ENCODE measurements at places on chromosomes 3 and 15.

DNA sequence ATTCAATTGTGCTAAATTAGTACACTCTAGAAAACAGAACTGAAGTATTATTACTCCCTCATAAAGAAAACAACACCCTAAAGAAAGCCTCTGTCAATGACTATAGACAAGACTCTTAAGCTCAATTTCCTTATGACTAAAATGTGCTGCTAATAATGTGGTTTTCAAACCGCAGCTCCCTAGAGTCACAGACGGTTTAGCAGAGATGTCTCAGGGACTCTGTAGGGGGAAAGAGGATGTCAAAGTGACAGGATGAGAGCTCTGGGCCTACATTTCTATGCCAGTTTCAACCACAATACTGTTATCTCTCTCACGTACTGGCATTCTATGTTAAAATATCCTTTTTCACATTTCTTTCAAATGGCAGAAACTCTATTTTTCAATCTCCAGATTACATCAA, 37.6 kb upstream of the WDR49 start:
- DNase-seq = no peak

DNA sequence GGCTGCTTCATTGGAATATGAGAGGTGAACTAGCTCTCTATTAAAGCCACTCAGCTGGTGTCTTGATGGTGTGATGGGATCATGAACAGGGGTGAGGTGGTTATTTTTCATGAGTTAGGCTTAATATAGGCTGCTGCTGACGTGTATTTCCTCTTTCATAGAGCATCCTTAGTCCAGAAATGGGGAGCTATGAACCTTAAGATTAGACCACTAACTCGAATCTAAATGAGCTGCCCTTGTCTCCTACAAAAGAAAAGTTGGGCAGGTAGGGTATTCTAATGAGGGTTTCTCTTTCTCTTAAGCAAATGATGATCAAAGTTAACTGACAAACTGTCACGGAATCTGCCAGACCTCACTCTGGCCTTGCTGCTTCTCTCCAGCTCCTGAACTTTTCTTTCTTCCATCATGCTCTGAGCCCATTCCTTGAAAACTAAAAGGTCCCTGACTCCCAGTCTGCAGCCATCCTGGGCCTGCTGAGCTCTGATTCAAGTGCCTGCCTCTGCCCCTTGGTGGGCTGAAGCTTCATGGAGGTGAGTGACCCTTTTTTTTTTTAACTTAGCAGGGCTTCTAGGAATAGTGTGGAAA, at the start of gene TRIM69:
TSS of gene TRIM69 (plus strand) at position 348 of the 585 bp plus-strand sequence. CDS start at position 525, 177 bp downstream.
- DNase-seq = no peak

- DNase-seq = no peak
Measured at GRCh38 chr3:170043506-170043905, 5.7 kb downstream of the GPR160 start.

DNA sequence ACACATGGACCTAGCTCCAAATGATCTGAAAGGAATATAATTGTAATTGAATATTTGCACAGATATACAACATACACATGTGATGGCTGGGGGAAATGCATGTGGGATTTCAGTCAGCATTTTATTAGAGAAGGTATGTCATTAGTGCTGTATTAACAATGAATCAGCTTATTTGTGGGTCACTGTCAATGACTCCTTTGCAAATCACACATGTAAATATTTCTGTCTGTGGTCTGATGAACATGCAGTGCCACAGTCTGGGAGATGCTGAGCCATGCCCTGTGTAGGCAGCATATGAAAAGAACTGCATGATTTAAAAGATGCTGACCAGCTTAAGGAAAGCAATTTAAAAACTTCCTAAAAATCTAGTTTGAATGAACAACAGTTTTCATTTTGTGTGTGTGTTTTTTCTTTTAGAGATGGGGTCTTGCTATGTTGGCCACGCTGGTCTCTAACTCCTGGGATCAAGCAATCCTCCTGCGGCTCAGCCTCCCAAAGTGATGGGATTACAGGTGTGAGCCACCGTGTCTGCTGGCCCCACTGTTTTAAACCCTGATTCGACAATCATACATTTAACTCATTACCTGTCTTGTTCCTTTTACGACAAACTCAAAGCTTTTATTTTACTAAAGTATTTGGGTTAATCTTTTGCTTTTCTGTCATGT, 803 bp upstream of the B3GNT5 start:
- no peak for DNase-seq

DNA sequence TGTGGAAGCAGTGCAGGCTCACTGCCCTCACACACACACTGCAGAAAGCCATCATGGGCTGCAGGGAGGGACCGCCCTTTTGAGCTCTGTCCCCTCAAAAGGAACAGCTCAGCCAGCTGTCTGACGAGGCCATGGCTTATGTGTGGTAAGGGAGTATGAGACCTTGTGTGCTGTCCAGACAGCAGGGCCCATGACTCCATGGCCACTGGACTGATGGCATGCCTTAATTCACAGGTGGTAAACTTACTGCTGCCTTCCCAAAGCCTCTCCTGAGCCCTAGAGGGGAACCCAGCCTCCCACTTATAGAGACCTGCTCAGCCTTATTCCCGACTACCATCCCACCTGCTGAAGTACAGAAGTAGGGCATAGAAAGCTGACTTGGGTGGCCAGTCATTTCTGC, 5.6 kb downstream of the FAM240A start:
- no peak for DNase-seq

DNA sequence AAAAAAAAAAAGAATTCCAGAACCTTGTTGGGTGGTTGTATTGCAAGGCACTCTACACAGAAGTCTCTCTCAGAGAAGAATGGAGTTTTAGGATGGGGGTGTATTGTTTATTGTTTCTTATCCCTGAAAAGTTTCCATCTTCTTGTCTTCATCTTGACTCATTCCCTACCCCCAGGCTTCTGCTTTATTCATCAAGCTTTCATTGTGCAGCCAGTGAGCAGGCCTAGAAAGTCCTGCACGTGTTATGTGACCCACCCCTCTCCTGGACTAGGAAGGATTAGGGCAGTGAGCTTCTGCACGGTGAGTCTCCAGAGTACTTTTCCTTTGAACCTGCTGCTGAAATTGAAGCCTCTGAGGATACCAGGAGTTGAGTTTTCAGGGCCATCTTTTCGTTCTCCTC, 150.9 kb upstream of the IL12A start:
- DNase-seq = no peak

DNA sequence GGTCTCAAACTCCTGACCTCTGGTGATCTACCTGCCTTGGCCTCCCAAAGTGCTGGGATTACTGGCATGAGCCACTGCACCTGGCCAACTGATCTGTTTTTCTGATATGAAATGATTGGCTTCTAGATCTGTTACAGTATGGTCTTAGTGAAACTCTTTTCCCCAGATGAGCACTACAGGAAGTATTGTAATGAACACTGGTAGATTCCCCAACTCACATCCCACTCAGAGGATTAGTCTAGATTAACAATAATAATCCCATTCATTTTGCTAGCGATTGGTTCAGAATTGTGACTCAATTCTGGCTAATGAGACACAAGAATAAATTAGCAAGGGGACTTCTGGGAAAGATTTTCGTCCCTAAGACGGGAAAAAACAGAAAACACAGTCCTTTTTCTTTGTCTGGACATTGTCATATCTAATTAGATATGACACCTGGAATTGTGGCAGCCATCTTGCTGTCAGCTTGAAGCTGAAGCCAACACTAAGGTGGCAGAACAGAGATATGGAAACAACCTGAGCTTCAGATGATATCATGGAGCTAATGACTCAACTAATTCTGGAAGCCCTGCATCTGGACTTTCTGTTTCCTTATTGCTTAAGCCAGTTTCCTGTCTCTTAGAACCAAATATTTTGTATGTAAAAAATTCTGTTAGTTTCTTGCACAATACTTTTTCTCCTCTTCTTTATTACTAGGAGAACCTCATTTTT, 17.4 kb upstream of the NPTN start:
- no peak for DNase-seq

GRCh38 chr15:57509965-57510364, 81.7 kb upstream of the MYZAP start:
- DNase-seq = no peak

- DNase-seq = no peak
Measured at GRCh38 chr3:49844464-49845183, 11.7 kb downstream of the TRAIP start.

GRCh38 chr15:66481107-66481856, 16.3 kb downstream of the SNAPC5 start:
- no peak for DNase-seq

DNA sequence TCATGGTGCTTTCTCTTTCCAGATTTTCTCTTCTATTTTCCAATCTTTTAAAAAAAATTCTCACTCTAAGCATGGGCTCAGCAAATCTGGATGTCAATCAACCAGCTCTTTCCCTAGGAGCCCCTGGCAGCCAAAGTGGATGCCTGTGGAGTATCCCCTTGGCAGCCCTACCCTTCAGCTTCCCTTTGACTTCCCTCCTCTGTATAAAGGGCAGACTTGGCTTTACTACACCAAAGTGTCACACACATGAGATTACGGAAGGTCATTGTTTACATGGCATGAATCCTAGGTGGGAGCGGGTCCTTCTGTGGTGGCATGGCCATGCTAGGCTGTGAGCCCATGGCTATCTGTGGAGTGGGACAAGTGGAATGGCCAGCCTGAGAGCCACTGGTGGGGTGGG, 379.9 kb downstream of the GABRB3 start:
- DNase-seq = no peak

DNA sequence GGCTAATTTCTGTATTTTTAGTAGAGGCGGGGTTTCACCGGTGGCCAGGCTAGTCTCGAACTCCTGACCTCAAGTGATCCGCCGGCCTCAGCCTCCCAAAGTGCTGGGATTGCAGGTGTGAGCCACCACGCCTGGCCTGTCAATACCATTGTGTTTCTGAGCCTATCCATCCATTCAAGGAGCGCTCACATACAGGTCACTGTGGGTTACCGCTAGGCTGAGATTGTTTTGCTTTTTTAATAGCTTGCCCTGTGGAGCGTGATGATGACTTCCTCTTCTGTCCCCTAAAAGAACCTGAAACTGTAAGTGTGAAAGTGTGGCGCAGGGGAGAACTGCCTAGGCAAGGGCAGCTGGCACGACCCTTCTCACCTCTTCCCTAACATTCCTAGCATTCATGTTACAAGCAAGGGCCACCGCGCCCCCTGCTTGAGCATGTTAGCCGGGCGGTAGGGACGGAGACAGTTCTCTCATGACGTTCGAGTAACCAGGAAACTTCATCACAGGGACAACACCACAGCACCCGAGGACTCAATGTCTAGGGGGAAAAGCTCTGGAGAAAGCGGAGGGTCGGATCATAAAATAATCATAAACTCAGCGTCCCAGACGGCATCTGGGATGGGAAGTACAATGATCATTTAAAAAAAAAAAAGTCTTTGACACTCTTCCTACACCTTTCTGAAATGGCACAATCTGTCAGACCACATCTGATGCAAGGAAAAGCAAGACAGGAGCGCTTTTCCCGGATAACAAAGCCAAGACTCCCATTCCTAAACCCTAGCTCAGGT, 790 bp downstream of the LAMP3 start:
- DNase-seq = no peak

GRCh38 chr3:70815817-70816216, 503.4 kb upstream of the MDFIC2 start:
- DNase-seq = no peak

- DNase-seq = no peak
Measured at GRCh38 chr3:113897373-113897777, 50.4 kb upstream of the ZDHHC23 start.

- DNase-seq = no peak
Measured at GRCh38 chr15:32909431-32909830, 191.6 kb downstream of the GREM1 start.

- DNase-seq = no peak
Measured at GRCh38 chr3:22960105-22960984, 242.8 kb upstream of the UBE2E2 start.

GRCh38 chr3:192063570-192063969, 602.6 kb downstream of the PYDC2 start:
- no peak for DNase-seq

GRCh38 chr3:7659079-7659478, 798.2 kb downstream of the GRM7 start:
- no peak for DNase-seq

GRCh38 chr15:39624806-39625205, 43.9 kb downstream of the THBS1 start:
- DNase-seq = peak; percentile 42

DNA sequence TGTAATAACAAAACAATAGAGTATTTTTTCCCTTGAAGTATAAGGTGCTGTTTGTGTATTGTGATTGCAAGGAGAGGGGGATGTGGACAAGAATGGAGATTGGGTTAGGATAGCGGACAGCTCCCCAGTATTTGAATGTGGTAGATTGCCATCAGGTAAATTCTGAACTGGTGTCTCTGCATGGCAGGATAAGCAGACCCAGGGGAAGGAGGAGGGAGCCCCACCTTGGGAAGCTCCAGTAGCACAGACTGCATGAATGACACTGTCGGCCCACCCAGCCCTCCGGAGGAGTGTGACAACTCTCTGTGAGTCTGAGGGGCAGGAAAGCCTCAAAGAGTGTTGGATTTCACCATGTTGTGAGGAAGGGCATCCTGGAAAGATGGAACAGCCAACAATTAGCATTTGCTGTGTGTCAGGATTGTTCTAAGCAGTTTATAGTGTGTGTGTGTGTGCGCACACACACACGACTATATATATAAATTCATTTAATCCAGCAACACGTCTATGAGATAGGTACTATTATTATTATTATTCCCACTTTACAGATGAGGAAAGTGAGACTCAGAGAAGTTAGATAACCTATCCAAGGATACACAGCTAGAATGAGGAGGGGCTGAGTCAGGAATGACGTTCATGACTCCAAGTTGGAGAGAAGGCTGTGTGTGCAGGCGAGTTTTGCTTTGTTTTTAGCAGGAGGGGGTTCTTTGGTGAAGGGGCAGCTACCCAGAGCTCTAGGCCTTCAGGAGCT, 63.4 kb upstream of the LCTL start:
- DNase-seq = no peak

DNA sequence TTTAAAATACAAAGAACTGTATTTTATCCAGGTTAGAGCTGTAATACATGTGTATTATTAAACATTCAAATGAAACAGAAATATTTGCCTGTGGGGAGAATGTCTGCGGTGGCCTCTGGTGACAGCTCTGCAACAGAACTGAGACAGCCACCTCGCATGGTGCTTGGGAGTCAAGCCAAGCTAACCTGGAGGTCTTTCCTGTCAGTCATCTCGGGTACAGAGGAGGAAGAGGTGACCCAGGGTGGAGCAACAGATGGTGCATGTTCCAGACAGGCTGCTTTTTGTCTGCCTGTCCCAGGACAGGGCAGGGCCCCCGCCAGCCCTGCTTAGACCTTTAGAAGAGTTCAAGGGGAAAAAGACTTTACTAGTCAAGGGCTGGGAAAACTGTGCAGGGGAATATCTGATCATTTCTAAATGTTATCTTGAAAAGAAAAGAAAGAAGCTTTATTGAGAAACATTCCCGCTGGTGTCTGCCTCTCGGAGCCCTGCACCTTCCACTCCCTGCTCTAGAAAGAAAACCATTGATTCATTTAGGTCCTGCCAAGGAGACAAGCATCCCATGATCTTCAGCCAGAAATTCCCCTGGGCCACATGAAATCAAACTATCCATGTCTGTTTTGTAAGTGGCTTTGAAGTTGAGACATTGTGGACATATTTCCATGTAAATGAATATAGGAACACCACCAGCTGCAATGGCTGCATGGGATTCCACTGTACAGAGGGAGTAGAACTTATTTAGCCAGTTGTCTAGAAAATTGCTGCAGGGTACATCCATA, 5.5 kb upstream of the NR2E3 start:
- no peak for DNase-seq

- no peak for DNase-seq
Measured at GRCh38 chr3:143041903-143042302, 40.5 kb downstream of the U2SURP start.

- DNase-seq = no peak
Measured at GRCh38 chr3:45623846-45624245, 29.3 kb downstream of the LIMD1 start.

GRCh38 chr3:194757647-194758061, 72.0 kb downstream of the FAM43A start:
- no peak for DNase-seq

GRCh38 chr3:152719264-152719663, 115.7 kb upstream of the P2RY1 start:
- DNase-seq = no peak

All from stimulated activated CD8-positive, alpha-beta memory T cell treated with anti-CD3 and anti-CD28 coated beads, Interleukin-2, amount 100 ng/mL, for 1 hour (primary cell).